ENCODE measurements at places on chromosomes 2 and 18.

DNA sequence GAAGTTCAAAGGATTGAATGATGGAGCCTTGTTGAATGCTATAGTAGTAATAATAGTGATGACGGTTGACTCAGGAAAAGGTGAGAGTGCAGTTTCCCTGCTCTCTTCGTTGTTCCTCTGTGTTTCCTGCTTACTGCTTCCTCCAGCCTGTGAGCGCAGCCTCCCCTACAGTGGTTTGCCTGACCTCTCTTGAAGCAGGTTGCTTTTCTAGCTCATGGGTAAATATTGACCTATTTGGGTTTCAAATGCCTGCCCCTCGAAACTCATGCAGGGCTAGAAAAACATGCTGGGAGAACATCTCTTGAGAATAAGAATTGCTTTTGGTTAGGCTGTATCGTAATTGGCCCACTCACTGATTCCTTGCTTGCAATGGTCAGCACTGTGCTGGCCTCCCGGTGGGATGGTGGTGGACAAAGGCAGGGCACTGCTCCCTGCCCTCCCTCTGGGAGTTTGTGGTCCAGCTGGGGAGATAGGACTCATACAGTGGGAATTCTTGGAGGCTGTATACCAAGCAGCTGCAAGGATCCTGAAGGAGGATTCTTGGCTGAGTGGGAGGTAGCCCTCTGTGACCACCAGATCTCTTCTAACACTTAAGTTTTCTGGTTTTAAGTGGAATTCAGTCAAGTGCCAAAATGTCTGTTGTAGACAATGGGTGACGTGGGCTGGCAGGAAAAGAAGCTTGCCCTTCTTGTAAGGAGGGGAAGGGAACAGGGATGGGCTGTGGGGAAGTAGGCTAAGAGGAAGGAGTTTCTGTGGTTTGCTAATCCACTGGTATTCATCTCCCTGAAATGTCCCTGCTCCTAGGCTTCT lies 5.4 kb upstream of the RNF181 start:
- no peak for DNase-seq

DNA sequence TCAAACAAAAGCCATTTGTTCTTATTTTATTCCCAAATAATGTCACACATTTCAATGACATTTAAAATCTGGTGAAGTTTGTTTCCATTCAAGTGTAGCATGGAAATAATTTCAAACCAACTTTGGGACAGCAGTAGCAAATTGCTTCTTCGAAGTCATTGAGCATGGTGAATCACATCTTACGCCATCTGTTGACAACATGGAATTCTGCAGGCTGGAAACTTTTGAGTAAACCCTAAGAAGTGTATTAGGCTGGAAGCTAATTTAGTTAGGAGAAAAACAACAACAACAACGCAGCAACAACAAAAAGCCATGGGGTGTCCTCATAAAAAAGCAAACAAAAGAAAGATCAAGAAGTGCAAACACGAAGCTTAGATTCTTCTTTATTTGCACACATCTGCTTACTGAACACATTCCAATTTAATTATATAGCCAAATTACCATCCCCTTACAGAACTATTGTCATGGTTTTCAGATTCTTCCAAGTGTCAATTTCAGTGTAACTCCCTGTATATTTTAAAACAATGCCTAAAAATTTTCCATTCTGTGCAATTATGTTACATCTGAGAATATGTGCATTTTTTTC lies 659.0 kb upstream of the CDH7 start:
- no peak for DNase-seq

- no peak for DNase-seq
Measured at GRCh38 chr2:75068546-75068945, 110.1 kb downstream of the POLE4 start.

- no peak for DNase-seq
Measured at GRCh38 chr2:180003559-180003958, 3.5 kb downstream of the CWC22 start.

DNA sequence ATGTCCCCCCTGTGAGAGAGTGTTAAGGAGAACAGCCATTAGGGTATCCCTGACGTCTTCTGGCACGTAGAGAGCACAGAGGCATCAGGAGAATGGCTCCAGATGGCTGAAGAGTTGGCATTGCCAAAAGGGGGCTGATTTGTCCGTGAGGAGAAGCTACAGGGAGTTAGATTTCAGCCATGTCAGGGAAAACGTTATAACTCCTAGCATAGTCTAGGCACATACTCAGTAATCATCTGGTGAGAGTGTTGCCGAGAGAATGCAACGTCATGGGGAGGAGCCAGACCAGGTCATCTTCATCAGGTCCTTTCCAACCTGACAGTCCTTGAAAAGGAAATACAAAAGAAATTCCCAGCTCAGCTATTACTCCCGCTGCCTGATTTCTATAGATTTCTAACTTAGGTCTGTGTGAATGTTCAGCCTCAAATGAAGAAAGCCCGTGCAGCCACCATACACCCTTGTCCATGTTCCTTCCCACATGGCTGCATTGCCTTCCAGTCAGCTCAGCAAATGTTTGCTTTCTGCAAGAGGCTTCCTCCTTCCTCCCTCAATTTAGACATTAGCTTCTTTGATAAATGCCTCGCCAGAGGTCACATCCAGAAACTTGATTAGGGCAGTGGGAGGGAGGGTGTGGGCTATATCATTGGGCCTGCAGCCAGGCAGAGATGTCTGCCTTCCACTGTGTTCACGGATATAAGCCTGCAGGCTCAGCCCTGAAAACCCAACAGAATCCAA lies 93.0 kb downstream of the STPG4 start:
- no peak for DNase-seq

DNA sequence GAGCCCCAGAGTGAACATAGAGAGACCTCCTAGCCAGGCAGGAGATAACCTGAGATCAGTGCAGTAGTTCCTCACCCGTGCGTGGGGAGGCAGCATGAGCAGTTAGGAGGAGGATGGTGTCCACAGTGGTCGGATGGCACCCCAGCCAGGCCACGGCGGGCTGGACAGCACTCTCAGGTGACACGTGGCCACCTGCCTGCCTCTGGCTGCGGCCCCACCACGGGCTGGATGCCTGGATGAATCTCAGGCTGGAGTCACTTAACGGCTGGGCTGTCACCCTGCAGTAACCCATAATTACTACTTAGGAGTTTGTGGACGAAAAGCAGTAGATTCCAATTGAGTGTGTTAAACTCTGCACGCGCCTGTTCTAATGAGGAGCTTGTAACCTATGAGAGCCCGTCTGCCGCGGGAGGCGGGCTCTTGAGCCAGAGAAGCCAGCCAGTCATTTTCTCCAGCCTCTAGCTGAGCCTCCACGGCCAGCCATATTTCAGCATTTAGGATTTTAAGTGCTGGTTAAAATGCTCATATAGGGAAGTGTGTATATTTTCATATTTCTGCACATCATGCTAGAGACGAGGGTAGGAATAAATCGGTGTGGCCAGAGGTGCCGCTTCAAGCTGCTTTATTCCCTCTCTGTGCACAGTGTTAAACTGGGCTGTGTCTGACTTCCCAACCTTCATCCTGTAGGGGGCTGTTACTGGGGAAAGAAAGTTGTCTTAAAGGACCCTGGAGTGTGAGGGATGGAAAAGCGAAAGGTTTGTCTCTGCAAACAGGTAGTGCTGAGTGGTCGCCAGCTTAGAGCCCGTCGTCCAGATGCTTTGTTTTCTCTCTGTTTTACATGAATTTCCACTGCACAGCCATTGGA lies 144.0 kb downstream of the GLI2 start:
- no peak for DNase-seq

GRCh38 chr2:117551858-117552257 lies 262.6 kb upstream of the DDX18 start:
- DNase-seq: no peak

GRCh38 chr18:11992096-11992790 lies 10.9 kb downstream of the IMPA2 start:
- DNase-seq: no peak

DNA sequence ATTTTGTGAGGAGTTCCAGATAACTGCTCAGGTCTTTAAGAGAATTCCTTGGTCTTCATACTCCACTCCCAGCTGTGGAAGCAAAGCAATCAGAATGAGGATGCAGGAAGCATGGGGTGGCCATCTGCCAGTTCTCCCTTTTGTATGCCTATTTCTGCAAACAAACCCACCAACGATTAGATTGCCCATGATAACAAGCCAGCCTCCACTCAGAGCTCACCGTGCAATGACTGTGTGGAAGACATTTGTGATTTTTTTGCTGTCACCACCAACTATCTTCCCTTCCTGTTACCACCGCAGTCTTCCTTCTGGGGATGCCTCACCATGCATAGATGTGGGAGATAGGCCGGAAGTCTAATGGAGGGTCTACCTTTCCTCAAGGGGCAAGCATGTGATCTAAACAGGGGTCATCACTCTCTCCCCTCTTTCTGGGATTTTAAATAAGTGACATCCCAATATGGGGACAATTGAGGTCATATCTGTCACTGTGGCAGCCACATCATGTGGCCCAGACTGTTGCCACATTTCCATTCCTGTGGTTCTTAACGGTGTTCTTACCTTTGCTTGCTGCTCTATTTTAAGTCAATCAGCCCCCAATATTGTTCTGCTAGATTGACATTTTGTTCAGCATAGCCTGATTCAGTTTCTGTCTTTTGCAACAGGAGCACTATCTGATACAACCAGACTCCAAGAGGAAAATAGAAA lies 4.4 kb downstream of the AFF3 start:
- DNase-seq: no peak

- no peak for DNase-seq
Measured at GRCh38 chr2:151097128-151097527, 164.5 kb downstream of the RBM43 start.

DNA sequence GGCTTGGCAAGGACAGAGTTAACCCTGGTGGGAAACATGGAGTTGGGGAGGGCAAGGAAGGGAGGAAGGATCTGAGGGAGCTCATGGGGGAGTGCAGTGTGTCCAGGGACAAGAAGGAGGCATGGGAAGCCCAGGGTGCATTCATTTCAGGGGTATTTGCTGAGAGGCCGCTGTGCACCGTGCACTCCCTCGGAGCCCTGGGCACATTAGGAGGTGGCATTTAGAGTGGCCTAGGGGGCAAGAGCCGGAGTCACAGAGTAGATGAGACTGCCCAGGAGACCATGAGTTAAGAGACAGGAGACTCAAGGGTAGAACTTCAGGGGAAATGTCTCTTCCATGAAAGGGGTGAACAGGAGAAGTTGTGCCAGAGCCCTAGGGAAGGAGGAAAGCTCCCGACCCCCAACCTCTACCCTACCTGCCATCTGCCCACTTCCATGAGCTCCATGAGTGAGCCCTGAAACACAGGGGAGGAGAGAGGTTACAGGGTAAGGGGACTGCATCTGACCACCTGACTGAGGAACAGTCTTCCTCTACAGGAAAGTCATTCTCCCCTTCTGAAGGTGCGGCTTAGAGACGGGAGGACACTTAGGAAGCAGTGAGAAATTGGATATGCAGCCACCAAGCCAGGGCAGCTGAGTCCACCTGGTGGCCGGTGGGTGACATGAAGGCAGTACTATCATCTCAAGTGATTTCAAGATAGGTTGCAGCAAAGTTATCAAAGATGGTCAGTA lies 58.5 kb upstream of the COPS8 start:
- peak; percentile 8 for DNase-seq

DNA sequence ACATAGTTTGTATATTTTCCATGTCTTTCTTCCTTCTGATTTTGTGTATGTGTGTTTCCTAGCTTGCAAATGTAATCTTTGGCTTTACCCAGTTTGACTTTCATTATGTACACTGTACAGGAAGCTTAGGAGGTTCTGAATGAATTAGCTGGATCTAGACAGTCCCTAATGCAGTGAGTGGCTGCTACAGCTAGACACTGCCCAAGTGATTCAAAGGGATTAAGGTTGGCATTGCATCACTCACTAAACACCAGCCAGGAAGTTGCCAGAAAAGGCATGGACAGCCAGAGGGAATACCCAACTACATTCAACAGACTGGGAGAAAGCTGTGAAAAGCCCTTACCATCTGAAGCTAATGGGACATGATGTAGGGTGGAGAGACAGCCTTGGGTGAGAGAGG lies 316.0 kb upstream of the MEX3C start:
- DNase-seq: no peak

DNA sequence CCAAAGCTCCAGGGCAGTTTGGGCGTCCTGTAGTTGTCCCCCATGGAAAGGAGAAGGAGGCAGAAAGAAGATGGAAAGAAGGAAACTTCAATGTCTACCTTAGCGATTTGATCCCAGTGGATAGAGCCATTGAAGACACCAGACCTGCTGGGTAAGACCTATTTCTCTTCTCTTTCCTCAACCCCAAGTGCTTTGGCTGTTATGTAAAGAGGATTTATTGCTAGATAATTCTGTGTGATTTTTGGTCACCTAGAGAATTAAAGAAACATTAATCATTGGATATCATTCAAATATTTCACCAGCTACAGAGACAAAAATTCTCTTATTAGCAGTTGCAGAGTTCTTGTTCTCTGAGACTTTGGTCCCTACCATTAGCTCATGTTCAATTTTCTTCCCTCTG lies 1.9 kb downstream of the GALNT5 start:
- no peak for DNase-seq

GRCh38 chr2:157468931-157469708 lies 25.2 kb upstream of the CYTIP start:
- no peak for DNase-seq

GRCh38 chr2:59084326-59084725 lies 843.2 kb upstream of the FANCL start:
- DNase-seq: no peak

DNA sequence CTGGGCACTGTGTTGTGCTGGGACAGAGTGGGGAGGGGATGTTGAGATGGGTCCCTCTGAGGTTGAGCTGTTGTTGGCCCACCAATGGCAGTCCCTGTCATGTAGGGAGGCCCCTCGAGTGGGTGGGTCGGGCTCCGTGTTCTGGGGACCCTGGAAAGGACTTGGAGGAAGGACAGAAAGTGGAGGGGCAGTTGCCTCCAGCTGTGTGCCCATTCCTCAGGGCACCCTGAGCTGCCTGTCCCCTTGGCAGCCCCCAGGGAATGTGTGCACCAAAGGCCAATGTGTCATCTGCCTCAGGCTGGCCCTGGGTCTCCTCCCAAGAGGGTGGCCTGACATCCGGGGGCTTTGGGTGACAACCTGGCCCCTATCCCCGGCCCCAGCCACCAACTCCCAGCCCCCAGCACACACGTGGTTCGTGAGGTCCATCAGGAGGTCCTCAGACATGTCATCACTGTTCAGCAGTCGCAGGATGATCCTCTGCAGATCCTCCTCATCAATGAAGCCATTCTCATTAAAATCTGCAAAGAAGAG lies 57.7 kb downstream of the CIB4 start:
- DNase-seq: no peak

DNA sequence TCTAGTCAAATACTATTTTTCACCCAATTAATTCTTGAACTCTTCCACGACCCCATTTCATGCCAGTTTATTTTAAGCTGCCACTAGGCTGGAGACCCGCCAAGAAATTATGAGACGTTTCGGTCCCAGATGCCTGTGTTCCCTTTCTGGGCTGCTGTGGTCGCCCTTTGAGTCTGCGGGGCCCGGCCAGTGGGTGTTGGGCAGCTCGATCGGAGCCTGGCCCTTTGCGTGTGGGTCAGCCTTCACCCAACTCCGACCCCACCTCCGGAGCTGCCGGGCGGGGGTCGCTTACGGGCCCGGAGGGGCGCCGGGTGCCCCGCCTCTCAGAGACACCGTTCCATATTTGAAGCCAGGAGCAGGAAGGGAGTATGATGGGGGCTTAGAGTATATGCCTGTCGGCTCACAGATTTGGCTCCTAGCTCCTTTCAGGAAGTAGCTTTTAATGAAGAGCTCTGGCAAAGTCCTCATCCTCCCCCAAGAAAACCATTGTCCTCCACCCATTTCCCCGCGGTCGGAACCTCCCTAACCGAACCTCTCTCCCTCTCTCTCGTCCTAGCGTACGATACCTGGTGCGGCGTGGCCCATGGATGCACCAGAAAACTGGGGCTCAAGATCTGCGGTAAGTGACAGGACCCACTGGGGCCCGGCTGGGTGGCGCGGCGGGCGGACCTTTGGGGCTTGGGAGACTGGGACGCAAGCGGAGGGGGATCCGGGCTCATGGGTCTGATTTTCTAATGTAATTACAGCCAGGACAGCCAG lies 5.0 kb downstream of the GAD1 start:
- DNase-seq: no peak

All from substantia nigra (tissue), 51 donors.